ENCODE measurements at places on chromosomes 4 and X.
A peak's percentile ranks its signal among the peaks of the same experiment; 100 is the strongest.

DNA sequence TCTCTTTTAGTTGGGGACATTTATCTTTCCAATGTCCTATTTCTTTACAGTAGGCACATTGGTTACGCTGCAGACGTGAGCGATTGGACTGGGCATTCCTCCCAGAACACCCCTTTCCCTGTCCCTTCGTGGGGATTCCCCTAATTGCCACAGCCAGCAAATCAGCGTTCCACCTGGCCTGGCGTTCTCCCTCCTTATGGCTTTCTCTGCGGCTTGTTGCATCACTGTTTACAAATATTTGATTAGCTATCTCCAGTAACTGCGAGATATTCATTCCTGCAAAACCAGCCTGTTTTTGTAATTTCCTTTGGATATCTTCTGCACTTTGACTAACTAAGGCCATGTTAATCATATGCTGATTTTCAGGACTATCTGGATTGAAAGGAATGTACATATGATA lies 202.5 kb upstream of the KLF8 start:
- DNase-seq, result no peak

DNA sequence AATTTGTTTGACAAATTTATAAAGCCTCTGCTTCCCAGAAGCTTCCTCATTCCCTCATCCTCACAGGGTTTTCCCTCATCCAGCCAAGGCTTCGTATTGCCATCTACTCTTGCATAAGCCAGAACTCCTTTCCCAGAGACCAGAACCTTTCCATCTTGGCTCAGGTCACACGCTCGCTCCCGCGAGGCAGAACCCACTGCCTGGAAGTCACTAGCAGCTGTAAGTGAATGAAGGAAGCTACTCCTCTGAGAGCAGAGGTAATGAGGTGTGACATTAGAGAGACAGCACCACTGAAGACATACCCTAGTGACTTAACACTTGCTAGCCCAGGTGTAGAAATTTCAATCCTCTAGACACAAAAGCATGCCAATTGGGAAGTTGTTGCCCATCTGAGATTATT lies 52.5 kb downstream of the LHFPL1 start:
- no peak for DNase-seq

DNA sequence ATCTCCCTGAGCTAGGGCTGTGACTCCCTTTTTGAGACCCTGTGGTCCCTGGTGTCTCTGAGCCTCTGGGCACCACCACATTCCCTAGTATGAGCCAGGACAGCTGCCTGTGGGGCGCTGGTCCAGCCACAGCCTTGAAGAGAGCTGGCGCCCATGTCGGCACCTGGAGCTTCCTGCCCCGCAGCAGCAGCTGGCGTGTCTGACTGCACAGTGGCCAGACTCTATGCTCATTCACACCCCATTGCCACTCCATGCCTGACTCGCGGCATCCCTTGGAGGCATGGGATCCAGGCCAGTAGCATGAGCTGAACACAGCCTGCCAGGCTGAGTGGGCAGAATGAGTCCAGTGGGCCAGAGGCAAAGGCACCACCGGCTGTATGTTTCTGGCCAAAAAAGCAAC lies 8.3 kb upstream of the SPP1 start:
- no peak for DNase-seq

- no peak for DNase-seq
Observed at GRCh38 chrX:101359966-101360365, 11.4 kb upstream of the TIMM8A start.

- no peak for DNase-seq
Observed at GRCh38 chr4:17561195-17561909, 15.6 kb upstream of the LAP3 start.

- DNase-seq, result no peak
Observed at GRCh38 chr4:117941611-117942010, 92.7 kb upstream of the NDST3 start.

- no peak for DNase-seq
Observed at GRCh38 chr4:179465131-179465797, 2023.0 kb upstream of the AGA start.

GRCh38 chr4:11297627-11298026 lies 131.1 kb downstream of the HS3ST1 start:
- no peak for DNase-seq

DNA sequence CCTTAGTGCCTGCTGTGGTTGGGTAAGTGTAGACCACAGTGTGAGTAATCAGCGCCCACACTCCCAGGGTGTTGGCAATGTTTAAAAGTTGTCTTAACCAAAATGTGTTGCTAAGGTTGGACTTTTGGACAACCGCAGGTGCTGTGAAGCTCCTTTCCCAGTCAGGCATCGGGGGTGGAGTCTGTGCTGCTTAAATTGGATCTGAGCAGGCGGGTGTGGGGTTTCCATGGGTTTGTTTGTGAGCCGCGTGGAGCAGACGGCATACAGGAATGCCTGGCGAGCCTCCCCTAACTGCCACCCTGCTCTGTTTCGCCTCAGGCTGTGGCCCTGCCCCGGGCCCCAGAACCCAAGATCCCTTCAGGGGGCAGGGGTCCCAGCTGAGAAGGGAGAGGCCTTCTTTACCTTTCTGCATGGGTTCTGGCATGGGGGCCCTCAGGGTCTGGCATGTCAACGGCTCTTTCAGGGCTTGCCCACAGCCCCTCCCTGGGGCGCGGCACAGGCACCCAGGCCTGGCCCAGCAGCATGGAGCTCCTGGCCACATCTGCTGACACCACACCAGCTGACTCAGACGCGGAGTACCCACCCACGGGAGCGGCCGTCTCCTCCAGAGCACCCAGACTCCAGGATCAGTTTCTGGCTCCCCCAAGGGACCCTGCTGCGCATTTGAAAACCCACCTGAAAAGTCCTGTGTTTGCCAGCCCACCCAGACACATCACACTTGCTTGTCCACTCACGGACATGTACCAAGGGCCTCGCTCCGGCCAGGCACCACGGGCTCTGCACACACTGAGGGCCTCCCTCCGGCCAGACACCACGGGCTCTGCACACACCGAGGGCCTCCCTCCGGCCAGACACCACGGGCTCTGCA lies 5.1 kb upstream of the SPON2 start:
- DNase-seq, result peak; percentile 30

DNA sequence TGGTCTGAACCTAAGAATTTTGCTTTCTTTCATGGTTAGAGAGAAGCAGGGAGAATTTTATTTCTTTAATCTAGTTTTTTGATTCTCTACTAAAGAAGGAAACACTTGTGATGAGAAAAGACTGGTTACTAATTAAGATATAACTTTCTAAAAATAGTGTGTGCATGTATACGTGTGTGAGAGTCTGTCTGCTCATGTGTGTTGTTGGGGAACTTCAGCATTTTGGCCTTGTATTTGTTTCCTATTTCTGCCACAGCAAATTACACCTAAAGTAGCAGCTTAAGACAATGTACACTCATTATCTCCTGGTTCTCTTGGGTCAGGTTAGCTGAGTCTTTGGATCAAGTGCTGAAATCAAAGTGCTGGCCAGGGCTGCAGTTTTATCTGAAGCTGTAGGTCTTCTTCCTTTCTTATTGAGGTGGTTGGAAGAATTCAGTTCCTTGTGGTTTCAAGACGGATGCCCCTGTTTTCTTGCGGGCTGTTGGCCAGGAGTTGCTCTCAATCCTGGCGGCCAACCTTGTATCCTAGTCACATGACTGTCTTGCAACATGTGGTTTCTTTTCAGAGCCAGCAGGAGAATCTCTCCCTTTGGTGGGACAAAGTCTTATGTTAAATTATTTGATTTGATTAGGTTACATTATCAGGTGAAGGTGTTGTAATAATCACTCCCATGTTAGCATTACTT lies 188.4 kb upstream of the CLNK start:
- no peak for DNase-seq

DNA sequence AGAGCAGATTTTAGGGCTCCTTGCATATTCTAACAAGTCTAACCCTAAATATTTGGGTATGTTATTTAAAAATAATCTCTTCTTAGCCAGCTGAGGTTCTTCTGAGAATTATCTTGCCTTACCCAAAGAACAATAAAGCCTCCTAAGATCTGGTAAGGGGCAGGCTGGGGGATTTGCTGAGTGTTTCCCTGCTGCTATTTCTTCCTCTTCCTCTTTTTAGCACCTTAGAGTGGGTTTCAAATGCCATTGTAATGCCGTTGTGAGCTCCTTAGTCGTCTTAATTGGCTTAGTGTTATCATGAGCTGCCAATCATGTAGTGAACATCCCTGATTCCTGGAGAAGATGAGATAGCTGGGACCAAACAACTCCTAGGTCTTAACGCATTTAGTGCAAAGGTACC lies 15.4 kb downstream of the STOX2 start:
- DNase-seq, result no peak

DNA sequence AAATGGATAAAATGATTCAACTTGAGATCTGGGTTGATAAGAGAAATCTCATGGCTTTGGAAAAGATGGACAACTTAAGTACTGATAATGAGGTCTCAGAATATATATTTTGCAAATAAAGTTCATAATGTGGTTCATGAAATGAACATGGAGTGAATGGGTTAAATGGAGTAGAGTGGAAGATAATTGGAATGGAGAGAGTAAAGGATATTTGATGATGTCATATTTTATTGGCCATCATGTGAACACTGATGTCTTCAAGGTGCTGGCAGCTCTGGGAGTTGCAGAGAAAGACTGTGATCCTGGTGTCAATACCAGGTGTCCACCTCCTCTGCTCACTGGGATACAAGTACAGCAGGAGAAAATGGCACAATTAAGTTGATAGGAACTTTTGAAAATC lies 133.9 kb upstream of the ZXDA start:
- no peak for DNase-seq

DNA sequence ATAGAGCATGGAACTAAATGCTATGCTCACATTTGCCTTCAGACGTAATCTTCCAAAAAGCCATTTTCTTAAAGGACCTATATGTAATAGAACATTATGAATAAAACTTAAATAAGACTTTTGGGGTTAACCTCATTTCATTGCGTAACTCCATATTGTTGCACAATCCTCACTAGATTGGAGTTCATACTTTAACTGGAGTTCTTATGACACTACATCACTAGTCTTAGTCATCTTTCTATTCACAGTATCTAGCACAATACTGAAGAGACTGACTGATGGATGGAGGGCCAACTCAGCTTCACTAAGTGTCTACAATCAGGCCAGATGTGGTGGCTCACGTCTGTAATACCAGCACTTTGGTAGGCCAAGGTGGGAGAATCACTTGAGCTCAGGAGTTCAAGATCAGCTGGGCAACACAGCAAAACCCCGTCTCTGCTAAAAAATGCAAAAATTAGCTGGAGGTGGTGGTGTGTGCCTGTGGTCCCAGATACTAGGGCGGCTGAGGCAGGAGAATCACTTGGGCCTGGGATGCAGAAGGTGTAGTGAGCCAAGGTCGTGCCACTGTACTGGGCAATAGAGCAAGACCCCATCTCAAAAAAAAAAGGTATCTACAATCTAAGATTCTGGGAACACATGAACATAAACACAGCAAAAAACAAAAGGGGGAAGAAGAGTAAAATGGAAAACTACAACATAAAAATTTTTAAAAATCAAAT lies 80.8 kb upstream of the MAB21L2 start:
- DNase-seq, result no peak

DNA sequence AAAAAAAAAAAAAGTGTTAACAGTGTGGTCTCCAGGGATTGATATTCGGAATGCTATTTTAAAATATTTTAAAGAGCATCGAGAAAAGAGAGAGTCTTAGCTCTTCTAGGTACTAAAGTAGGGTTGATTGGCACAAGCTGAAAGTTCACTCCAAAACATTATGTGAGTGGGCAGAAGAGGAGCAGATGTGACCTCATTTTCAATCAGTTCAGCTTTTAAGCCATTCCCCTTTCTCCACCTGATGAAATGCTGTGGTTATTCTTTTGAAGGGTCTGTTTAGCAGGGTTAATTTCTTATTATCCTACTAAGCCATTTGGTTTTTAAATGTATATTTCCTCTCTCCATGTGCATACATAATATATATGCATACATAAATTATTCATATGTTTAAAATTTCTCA lies 69.2 kb downstream of the GALNT7 start:
- DNase-seq, result no peak

DNA sequence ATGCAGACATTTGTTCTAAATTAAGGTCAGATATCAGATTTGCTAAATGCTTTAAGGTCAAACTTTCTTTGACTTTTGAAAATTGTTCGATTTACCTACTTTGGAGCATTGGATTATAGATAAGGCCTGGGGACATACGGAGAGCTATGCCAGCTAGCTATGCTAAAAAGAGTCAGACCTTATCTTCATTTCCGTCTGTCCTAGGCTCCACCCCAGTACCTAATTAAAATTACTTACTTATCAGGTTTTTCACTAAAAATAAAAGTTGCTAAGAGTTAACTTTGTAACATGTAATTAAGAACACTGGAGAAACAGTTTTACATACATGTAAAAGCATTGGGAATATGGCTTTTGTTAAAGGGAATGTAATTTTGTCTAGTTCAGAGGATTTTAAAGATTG lies 7.1 kb upstream of the TMEM35A start:
- DNase-seq, result no peak

DNA sequence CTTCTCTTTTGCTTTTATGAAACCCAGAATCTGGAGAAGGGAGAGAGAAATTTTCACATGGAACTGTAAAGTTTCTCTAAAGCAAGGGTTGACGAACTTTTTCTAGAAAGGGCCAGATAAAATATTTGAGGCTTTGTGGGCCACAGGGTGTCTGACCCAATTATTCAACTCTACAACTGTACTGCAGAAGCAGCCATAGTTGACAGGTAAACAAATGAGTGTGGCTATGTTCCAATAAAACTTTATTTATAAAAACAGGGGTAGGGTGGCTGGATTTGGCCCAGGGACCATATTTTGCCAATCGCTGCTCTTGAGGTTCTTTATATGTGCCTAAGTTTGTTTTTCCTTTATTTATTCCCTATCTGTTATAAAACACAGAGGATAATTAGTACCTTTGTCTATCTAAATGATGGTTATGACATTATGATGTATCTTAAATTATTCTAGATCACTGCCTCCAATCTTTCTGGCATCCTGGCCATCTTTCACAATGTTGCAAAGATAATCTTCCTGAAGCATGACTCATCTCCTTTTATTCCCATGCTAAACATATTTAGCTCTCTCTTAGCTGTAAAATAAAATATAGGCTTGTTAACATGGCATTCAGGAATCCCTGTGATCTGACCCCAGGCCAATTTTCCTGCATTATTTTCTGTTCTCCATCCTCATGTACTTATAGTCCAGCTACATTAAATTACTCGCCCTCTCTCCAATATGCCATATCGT lies 106.8 kb upstream of the CBLL2 start:
- DNase-seq, result no peak

GRCh38 chr4:7744142-7744804 lies 195.4 kb downstream of the AFAP1 start:
- no peak for DNase-seq

GRCh38 chr4:147012059-147012707 lies 66.5 kb upstream of the TTC29 start:
- DNase-seq, result no peak

GRCh38 chr4:20878806-20879205 lies 178.5 kb downstream of the PACRGL start:
- DNase-seq, result no peak

- no peak for DNase-seq
Observed at GRCh38 chrX:68717663-68718442, 70.4 kb downstream of the STARD8 start.
